ENCODE measurements at places on chromosomes 1 and 21. TPM values are rescaled to one million over a fixed set of nuclear protein-coding genes. Genes with fewer than 3 reads are reported as not detected.

The GPR153 gene
- 0.73 TPM for total RNA-seq

The SYPL2 gene
- 0.05 TPM for total RNA-seq

The VTCN1 gene
- not detected for total RNA-seq

The RGS7 gene
- total RNA-seq = 0.30 TPM

The PPFIA4 gene
- total RNA-seq = under 0.01 TPM

The GJA4 gene
- 0.33 TPM for total RNA-seq

The F5 gene
- not detected for total RNA-seq

The GJC2 gene
- 0.98 TPM for total RNA-seq

The SH3BP5L gene
- total RNA-seq = 19.3 TPM

The S100A14 gene
- total RNA-seq = not detected

Data from mammary microvascular endothelial cell (primary cell).